ENCODE measurements at places on chromosomes 1 and 21.

GRCh38 chr1:201778279-201779065 is 50.5 kb upstream of the IPO9 start:
- DNase-seq, result no peak

GRCh38 chr1:161730050-161730564 is 8.8 kb downstream of the FCRLB start:
- no peak for DNase-seq

DNA sequence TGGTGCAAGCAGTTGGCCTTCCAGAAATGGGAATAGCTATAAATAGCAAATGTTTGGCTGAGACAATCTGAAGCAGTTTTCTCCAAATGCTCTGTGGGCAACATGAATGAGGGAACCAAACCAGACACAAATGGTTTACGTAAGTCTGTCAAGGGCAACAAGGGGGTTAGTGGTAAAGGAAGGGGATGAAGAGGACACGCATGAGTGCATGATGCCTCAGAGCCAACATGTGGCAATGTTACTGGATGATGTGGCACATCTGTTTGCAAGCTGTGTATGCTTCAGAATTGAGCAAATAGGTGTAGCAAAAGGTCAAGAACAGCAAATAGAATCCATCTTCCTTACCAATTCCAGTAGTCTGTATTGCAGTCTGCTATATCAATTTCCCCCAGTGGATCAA is 76.3 kb upstream of the LMO4 start:
- DNase-seq, result peak; percentile 93

DNA sequence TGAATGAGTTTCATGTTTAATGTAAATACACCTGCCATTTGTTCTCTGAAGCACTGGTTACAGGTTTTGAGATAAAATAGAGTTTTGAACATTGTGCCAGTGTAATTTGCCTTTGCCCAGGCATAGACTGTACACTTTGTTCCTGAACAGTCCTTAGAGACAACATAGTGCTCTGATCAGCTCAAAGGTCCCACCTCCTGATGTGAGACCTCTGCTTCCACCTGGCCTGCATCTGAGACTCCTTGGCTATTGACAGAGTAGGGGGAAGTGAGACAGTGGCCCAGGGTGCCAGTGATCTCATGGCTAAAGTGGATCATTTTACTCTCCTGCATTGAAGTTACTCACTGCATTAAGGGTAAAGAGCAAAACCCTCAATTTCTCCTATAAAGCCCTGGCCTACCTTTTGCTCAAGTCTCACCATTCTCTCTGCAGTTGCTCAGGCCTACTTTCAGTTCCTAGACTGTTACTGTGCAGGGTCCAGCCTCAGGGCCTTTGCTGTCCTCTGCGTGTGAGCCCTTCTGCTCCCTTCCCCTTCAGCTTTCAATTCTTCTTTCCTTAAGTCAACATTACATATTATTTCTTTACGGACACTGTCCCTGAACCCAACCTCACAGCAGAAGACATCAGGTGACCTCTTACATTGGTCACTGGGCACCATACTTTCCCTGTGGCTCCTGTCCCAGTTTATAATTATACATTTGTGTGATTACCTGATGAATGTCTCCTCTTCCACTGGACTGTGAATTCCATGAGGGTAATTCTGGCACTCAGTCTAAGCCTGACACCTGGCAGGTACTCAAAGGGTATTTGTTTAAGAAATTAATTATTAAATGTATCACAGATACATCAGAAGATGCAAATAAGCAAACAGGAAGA is 142.9 kb downstream of the ROR1 start:
- DNase-seq, result no peak

GRCh38 chr1:209106861-209107260 is 476.7 kb upstream of the CAMK1G start:
- DNase-seq, result no peak

DNA sequence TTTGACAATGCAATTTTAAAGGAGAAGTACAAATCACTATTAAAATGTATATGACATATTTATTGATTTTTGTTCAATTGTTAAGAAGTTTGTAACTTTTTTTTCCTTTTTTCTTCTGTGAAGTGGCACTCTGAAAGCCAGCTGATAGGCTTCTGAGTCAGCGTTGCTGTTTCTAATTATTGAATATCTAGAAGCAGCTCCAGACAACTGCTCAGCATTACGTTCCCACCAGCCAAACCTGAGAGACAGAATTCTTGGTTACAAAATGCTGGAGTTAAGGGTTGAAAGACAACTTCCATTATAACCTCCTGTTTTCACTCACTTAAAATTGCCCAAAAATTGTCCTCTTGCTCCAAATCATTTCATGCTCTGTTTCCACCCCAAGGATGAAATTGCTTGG is 31.4 kb upstream of the LMX1A start:
- no peak for DNase-seq

GRCh38 chr1:7670334-7671145 is 100.6 kb upstream of the VAMP3 start:
- no peak for DNase-seq

DNA sequence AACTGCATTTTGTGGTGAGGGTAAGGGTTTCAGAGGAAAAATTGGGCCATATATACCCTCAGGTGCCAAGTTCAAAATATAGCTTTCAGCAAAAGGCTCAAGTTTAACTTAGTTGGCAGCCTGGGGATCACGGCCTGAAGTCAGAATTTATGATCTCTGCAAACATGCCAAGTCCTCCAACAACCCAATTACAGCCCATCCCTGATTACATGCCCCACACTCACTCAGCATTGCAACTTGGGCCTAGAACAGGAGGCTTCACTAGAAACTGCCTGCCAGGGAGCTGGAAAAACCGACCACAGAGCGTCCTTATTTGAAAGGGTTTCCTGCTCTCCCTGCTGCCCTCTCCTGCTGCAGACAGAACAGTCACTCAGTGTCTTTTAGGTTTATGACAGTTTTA is 12.4 kb downstream of the FYB2 start:
- no peak for DNase-seq

DNA sequence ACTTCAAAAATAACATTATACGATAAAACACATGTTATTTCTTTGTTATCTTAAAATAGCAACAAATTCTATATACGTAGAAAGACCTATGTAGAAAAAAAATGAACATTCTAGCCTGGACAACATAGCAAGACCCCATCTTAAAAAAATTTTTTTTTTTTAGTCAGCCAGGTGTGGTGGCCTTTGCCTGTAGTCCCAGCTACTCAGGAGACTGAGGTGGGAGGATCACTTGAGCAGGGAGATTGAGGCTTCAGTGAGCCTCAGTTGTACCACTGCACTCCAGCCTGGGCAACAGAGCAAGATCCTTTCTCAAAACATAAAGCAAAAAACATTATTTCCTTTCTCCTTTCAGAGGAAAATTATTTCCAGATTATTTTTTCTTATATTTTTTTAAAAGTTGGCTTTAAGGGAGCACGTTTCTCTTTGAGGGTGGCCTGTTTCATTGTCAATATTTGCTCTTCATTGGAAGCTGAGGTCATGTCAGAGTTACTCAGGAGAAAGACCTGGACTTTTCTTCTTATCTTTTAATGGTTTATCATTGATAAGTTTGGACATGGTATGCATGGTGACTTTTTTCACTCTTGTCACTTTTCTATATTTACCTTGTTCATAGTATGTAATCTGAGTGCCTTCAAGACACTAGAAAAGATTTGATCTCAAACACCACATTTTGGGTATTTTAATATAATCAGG is 32.0 kb downstream of the NFIA start:
- DNase-seq, result no peak

- DNase-seq, result no peak
These were observed 41.8 kb upstream of the LRRC52 start for GRCh38 chr1:165501970-165502348.

- no peak for DNase-seq
These were observed 10.3 kb upstream of the SMYD3 start for GRCh38 chr1:246517391-246517790.

DNA sequence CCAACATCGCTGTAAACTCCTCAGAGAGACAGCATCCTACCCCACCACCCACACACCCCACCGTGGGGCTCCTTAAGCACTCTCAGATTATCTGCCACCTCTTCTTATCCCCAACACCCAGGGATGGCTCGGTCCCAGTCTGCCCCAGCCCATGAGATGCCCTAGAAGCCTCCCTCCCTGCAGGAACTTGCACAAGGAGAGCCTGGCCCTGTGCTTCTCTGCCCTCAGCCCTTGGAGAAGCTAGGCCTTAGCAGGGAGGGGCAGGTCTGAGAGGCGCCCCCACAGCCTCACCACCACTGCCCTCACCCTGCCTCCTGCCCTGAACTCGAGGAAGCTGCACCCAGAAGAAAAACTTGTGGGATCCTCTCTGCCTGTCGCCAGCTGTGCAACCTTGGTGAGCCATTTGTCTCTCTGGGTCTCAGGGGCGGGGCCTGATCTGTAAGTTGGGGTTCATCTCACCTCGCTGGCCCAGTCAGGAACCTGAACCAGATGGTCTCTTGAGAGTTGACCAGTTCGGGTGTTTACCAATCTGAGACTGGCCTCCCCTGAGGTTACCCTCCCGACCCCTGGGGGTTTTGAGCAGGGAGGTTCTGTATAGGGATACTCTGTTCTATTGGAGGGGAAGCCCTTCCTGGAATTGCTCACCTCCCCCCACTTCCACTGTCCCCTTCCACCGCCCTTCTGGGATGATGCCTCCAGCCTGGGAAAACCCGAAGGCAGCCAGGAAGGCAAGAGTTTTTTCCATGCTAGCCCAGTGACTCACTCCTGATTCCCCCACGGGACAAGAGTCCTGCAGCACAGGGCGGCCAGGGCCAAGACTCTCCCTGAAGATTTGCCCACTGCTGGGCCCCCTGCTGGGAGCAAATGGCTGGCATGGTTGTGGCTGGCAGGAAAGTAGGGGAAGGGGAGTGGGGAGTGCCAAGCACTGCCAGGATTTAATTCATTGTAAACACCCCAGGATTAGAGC is at the start of gene S100A3:
TSS of gene S100A3 (minus strand) at position 537 of the 967 bp plus-strand sequence. CDS start 773 bp downstream, outside the sequence.
- DNase-seq, result peak; percentile 65

GRCh38 chr1:19754482-19754881 is 45.2 kb downstream of the TMCO4 start:
- no peak for DNase-seq

DNA sequence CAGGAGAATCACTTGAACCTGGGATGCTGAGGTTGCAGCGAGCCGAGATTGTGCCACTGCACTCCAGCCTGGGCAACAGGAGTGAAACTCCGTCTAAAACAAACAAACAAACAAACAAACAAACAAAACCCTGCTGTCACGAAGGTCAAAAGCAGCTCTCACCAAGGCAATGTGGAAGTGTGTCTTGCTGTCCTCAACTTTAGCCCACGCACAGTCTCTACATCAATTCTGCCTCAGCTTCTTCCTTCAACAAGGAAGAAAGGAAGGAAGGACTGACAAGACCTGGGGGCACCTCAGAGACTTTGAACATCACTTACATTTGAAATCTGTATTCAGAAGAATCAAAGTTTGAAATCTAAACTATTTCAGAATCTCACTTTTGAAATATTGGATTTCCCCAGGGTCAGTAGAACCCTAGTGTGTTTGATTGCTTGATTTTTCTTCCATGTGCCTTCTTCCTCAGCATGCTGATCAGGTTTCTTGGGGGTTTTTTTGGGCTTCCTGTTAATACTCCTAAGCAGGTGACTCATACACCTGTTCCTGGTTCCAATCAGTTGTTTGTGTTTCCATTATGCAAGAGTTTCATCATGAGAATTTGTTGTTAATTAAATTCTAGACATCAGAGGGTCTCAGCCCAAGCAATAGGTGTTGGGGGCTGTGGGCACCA is 6.5 kb upstream of the CSTB start:
- no peak for DNase-seq

- no peak for DNase-seq
These were observed 6.2 kb upstream of the FAM76A start for GRCh38 chr1:27719286-27720251.

DNA sequence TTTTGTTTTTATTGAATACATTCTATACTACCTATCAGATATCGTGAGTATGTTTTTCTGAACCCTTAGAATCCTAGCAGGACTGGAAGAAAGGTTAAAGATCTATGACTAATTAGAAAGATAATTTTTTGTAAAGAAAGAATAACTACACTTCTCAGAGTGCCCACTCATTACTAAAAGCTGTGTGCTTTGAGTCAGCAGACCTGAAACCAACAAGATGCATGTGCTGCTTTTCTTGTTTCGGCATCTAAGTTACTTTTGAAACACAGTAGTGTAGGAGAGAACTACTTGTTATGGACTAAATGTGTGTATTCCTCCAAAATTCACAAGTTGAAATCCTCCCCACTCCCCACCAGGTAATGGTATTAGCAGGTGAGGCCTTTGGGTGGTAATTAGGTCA is 127.8 kb upstream of the ESRRG start:
- no peak for DNase-seq

- DNase-seq, result no peak
These were observed 104.0 kb upstream of the OLIG2 start for GRCh38 chr21:32921632-32922230.

- DNase-seq, result no peak
These were observed 50.6 kb downstream of the LHX4 start for GRCh38 chr1:180280617-180281016.

DNA sequence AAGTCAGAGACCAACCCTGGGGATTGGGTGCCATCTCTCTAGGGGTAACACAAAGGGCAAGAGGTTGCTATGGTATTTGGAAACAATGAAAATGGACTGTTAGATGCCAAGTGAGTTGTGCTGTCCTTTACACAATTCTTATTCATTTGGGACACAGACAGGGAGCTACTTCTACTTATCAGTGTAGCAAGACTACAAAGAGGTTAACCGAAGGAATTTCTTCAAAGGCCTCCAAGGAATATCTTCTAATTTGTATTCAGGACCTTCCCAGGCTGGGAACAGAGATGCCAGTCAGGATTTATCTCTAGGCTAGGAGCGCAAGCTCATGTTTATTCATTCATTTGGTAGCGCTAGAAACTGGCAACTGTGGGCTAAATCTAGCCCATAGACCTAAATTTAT is 2.6 kb downstream of the NAXE start:
- DNase-seq, result no peak

- no peak for DNase-seq
These were observed 65.6 kb upstream of the EXO1 start for GRCh38 chr1:241782396-241782795.

GRCh38 chr1:46254668-46255067 is 7.1 kb downstream of the RAD54L start:
- DNase-seq, result no peak

- DNase-seq, result peak; percentile 18
These were observed 91.0 kb upstream of the KCNA3 start for GRCh38 chr1:110765640-110766335.

- no peak for DNase-seq
These were observed 647.9 kb downstream of the PLA2G4A start for GRCh38 chr1:187476671-187477070.

- DNase-seq, result no peak
These were observed 1.6 kb downstream of the ADGRL2 start for GRCh38 chr1:81802457-81802706.

DNA sequence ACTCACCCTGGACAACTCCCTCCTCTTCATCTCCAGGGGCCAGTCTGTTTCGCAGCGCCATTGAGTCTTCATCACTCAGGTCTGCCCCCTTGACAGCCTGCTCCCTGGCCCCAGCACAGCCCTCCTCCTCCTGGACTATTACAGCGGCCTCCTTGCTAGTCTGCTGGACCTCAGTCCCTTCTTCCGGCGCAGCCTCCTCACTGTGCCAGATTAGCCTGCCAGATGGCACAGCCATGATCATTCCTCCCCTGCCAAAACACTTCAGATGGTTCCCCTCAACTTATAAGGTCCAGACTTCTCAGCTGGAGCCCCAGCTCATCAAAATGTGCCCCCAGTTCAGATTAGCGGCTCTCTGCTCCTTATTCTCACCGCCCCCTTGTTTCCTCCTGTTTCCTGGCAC is 7.0 kb upstream of the CELSR2 start:
- DNase-seq, result no peak

GRCh38 chr1:83889707-83890106 is 109.2 kb downstream of the TTLL7 start:
- DNase-seq, result no peak
